ENCODE measurements at places on chromosomes 13 and 19. TPM values are rescaled to one million over a fixed set of nuclear protein-coding genes. Genes with fewer than 3 reads are reported as not detected.

The EHD2 gene
- polyA plus RNA-seq = 7.9 TPM

The CYP4F3 gene
- polyA plus RNA-seq = 119 TPM

The STK24 gene
- 6.4 TPM for polyA plus RNA-seq

The PODNL1 gene
- polyA plus RNA-seq = not detected

The YJU2 gene
- 6.5 TPM for polyA plus RNA-seq

The BEST2 gene
- polyA plus RNA-seq = not detected

The GTF2F2 gene
- 6.0 TPM for polyA plus RNA-seq

The CNFN gene
- polyA plus RNA-seq = 1.2 TPM

Data from liver (tissue), 10 donors.